Eye (tissue), 1 donor: ENCODE measurements at places on chromosomes 7 and 10.

GRCh38 chr7:128235471-128235870 lies 5.6 kb upstream of the LEP start:
- peak; percentile 55 for DNase-seq

GRCh38 chr10:306007-306674 lies 170.9 kb downstream of the ZMYND11 start:
- DNase-seq: no peak

- no peak for DNase-seq
Observed at GRCh38 chr7:299169-299568, 9.2 kb downstream of the FOXL3 start.

- DNase-seq: no peak
Observed at GRCh38 chr7:152054367-152055230, 29.1 kb downstream of the GALNT11 start.

DNA sequence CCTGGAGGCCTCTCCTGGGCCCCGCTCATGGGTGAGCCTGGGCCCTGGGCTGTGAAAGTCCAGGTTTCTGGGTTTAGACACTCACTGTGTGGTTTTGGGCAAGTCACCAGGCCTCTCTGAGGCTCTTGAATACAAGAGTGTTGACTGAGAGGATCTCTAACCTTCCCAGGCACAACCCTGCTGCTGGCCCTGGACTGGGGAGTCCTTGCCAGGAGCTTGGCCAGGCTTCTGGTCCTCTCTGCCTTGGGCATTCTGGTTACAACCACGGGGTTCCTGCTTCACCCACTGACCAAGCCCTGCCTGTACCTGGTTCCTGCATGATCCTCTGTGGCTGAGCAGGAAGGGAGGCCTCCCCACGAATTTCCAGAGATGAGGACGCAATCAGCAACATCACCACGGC lies 63.6 kb upstream of the COL13A1 start:
- no peak for DNase-seq

- no peak for DNase-seq
Observed at GRCh38 chr10:26368463-26368862, 69.7 kb upstream of the APBB1IP start.

GRCh38 chr10:132602614-132603013 lies 65.0 kb downstream of the INPP5A start:
- no peak for DNase-seq

GRCh38 chr10:93403152-93404047 lies 78.7 kb downstream of the MYOF start:
- DNase-seq: no peak

DNA sequence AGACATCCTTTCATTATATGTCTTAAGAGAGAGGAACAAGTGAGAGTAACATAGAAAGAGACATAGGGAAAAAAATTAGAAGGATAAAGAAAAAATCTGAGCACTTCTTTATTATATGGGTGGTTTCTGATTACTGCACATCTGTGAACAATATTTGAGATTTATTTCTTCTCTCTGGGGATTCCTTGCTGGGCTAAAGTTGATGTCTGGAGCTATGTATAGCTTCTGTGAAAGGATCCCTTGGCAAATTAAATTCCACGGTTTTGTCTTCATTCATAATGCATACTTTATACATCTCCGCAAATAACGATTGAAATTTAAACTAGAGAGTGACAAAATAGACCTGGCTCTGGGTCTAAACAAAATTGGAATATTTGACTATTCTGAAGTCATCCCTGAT lies 232.2 kb upstream of the CTBP2 start:
- DNase-seq: peak; percentile 7

- DNase-seq: no peak
Observed at GRCh38 chr10:93726024-93726423, 23.6 kb upstream of the FRA10AC1 start.

- DNase-seq: no peak
Observed at GRCh38 chr10:14889318-14889717, 10.7 kb downstream of the SUV39H2 start.

GRCh38 chr10:124719213-124719851 lies 24.8 kb downstream of the FAM53B start:
- peak; percentile 68 for DNase-seq

GRCh38 chr7:115300231-115300870 lies 378.5 kb downstream of the MDFIC start:
- DNase-seq: no peak

GRCh38 chr7:92955081-92955480 lies 118.7 kb upstream of the CDK6 start:
- no peak for DNase-seq

DNA sequence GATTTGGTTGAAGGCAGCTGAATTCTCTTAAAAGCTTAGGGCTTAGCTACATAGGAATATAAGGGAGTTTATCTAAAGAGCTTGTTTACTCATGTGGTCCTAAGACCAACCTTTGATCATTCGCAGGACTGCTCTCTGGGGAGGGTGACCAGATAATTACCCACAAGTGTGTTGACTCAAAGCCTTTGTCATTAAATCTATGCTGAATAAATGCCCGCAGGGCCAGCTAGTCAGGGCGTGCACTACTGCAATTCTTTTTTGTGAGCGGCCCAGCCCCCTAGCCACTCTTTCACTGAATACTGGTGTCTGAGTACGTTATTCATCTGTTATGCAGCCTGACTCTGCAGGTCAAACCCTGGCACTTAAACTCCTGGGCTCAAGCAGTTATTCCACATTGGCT lies 69.6 kb downstream of the AKAP9 start:
- DNase-seq: no peak

- no peak for DNase-seq
Observed at GRCh38 chr10:60714233-60714632, 64.0 kb upstream of the CDK1 start.

DNA sequence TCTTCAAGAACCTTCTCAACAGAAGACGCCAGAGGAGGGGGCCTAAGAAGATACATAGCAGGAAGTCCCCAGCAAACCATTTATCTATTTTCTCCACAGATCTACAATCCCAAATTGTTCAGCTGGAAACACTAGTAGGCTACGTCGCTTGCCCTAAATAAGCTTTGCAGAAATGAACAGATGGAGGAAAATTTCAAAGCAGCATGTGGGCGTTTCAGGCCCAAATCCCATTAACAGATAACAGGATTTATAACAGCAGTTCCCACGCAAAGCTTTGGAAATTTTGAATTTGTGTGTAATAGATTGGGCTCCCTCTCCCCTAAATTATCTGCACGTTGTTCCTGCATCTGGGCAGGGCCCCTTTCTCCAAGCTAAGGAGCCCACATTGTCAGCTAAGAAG lies 60.6 kb upstream of the FRMD4A start:
- no peak for DNase-seq

DNA sequence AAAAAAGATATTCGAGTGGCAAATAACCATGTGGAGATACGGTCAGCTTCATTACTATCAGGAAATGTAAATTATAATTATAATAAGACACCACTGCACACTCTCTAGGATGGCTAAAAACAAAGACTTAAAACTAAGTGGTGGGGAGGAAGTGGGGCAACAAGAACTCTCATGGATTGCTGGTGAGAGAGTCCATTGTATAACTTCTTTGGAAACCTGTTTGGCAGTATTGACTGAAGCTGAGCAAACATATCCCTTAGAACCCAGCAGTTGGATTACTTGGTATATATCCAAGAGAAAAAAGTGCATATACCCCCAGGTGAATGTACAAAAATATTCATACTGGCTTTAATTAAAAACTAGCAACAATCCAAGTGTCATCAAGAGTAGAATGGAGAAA lies 133.7 kb upstream of the CTBP2 start:
- no peak for DNase-seq

GRCh38 chr7:102258749-102259107 lies 27.9 kb upstream of the SH2B2 start:
- DNase-seq: no peak

GRCh38 chr10:69641261-69641980 lies 11.4 kb downstream of the FAM241B start:
- DNase-seq: no peak

GRCh38 chr7:28808796-28809533 lies 149.2 kb downstream of the TRIL start:
- DNase-seq: no peak

GRCh38 chr10:13658871-13659685 lies 72.3 kb downstream of the PRPF18 start:
- peak; percentile 55 for DNase-seq

DNA sequence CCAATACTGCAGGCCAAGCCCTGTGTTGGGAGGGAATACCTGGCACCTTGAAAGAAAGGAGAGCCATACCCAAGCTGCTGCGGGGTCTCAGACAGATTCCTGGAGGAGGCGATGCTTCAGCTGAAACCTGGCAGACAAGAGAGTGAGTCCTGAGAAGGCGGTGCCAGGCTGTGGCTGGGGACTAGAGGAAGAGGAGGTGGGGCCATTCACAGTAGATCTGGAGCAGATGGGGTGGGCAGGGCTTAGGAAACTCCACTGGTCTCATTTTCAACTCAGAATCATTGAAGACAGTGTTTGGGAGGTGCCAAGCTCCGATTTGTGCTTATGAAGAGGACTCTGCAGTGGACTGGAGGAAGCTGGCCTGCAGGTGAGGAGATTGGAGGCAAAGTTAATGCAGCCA lies 236.3 kb upstream of the MKI67 start:
- no peak for DNase-seq

DNA sequence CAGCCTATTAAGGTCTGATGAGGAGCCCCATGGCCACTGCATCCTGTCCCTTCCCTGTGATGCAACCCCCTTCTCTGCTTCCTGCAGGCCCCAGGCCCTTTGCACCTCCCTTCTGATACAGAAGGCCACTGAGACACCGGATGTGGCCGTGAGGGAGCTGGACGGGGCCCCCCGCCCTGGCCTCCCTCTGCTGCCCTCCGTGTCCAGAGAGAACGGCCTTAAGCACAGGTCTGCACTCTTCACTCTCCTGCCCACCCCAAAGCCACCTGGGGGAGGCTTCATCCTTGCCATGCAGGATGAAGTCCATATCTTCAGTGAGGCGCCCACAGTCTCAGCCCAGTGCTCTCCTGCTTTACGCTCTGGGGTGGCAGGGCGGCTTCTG lies 86.9 kb upstream of the GNA12 start:
- no peak for DNase-seq

GRCh38 chr7:27680610-27681009 lies 17.9 kb upstream of the HIBADH start:
- DNase-seq: no peak

- no peak for DNase-seq
Observed at GRCh38 chr10:32360241-32360640, 13.3 kb upstream of the EPC1 start.

GRCh38 chr7:127064-127598 lies 65.2 kb upstream of the FAM20C start:
- no peak for DNase-seq

DNA sequence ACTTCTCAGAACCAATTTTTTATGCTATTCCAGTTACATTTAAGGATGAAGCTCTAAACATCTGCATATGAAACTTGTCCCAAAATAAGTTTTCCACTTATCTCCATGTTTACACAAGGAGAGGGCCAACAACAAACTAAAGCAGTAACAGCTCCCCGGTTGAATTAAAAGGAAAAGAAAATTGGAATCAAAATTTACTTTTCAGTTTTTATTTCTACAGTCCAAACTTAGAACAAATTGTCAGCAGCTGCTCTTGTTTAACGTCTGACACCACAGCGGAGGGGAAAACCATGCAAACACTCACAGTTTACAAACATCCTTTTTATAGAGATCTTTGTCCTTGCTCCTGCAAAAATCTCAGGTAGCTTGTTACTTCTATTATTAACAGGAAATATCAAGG lies 101.3 kb downstream of the COL28A1 start:
- DNase-seq: no peak

GRCh38 chr10:126099366-126099765 lies 203.0 kb downstream of the FANK1 start:
- DNase-seq: no peak

DNA sequence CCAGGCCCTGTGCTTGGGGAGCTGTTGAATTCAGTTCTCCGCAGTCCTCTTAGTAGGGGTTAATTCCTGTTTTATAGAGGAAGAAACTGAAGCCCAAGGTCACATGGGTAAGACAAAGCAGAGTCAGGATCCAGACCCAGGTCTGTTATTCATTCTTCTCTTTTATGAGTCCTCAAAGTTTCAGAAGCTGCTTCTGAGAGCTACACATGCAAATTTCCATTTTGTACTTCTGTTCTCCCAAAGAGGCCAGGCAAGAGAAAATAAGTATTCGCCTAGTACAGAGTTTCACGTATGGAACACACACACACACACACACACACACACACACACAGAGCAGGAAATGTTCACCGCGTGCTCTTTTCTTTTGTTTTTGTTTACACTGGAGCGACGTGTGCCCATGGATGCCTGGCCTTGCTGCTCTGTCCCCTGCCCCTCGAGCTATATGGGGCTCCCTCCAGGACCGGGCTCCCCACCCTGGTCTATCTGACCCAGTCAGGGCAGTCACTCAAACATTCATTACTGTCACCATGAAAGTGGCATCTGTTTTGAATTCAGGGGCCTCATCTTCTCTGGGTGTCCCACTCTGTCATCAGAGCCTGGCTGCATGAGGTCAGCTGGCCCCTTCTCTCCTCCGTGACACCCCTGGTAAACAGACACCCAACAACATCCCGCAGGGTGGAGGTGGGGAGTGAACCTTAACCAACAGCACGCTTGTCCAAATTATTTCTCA lies 84.4 kb downstream of the TNS3 start:
- DNase-seq: no peak

GRCh38 chr10:27359792-27360355 lies 119.3 kb upstream of the ACBD5 start:
- DNase-seq: no peak

GRCh38 chr7:135710417-135711138 lies 17.4 kb downstream of the SLC13A4 start:
- DNase-seq: no peak

DNA sequence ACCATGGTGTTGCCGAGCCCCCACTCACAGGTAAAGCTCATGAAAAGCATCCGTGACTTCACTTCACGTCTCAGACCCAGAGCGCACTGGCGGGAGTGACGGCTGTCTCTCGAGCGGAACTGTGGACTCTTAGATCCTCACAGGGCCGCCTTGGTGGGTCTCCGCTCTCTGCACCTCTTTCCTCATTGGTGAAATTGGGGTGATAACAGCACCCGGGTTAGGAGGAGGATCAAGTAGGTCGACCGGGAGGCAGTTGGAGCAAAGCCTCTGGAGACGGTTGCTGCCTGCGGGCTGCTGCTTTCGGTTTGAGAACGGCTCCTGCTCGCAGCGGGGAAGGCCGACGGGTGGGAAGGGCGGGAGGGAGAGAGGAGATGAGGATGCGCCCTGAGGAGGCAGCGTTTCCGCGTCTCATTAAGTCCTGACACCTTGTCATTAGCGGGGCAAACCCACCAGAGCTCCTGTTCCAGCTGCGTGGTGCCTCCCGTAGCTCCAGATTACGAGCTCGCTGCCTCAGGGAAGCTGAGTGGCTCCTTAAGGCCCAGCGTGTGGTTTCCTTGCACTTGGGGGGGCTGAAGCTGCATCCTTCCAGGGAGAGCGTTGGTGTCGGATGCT lies 51.9 kb upstream of the CFAP46 start:
- DNase-seq: peak; percentile 73

- DNase-seq: no peak
Observed at GRCh38 chr7:135682191-135682590, 19.9 kb downstream of the STMP1 start.
